Keratinocyte (primary cell): ENCODE measurements at places on chromosomes 6 and 20.

DNA sequence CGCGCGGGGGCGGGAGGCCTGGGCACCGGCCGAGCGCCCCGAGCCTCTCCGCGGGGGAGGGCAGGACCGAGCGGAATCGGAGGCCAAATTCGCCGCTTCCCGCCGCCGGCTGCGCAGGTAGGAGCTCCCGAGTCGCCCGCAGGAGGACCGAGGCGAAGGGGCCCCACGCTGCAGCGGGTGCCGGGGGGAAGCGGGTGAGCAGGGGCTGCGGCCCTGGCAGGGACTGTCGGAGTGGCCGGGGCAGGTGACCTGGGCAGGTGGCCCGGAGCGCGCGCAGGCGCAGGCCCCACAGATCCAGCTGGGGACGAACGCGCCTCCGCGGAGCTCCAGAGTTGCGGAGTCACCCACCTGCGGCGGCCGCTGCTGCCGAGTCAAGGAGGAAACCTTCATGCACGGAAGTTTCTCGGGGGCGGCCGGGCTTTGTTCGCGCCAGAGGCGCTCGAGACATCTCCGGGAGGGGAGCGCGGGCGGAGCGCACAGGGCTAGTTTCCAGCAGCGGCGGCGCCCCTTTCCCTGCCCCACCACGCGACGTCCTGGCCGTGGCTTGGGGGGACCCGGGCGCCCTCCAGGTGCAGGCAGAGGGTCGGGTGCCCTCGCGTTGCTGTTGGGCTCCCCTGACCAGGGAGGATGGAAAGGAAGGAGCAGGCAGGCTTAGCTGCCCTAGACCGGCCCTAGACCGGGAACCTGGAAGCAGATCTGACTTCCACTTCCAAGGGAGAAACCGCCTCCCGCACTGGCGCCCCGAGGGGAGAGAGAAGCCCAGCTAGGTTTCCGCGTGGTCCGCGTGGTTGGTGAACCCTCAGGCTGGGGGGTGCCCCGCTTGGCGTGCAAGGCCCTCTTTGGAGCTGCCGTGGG is 590 bp downstream of the SLCO4A1 start:
- peaks cover 6% of the 10 kb centered on the region for H3K4me1 ChIP-seq
- no peaks in the 10 kb centered on the region for H3K36me3 ChIP-seq

DNA sequence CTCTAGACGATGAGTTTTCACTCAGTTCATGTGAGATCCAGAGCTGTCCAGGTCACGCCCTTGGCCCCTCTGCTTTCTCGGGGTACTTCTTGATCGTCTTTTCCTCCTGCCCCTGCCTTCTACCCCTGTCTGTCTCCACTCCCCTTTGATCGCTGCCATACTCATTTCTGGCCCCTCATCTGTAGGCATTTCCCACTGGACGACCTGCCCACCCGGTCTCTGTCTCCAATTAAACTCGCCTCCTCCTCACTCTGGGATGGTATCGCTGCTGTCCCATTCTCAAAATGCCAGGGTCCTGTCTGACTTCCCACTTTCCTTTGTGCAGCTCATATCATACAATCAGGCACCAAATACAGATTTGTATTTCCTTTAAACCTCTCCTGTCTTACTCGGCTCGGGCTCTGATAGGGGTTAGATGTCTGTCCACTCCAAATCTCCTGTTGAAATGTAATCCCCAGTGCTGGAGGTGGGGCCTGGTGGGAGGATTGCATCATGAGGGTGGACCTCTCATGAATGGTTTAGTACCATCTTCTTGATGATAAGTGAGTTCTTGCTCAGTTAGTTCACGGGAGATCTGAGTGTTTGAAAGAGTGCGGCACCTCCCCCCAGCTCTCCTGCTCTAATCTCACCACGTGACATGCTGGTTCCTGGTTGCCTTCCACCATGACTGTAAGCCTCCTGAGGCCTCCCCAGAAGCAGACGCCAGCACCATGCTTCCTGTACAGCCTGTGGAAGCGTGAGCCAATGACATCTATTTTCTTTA is 3.5 kb upstream of the SYNJ2 start:
- no peak overlapping the region for H3K27ac ChIP-seq
- H3K4me1 ChIP-seq, result peaks cover 10% of the 10 kb centered on the region
- H3K4me3 ChIP-seq, result no peak overlapping the region
- no peaks in the 10 kb centered on the region for H3K27me3 ChIP-seq
- no peak for DNase-seq

- no peak for DNase-seq
- H3K27me3 ChIP-seq, result no peaks in the 10 kb centered on the region
- no peak overlapping the region for H3K4me3 ChIP-seq
Observed at GRCh38 chr6:50966986-50967385, 148.3 kb downstream of the TFAP2B start.

DNA sequence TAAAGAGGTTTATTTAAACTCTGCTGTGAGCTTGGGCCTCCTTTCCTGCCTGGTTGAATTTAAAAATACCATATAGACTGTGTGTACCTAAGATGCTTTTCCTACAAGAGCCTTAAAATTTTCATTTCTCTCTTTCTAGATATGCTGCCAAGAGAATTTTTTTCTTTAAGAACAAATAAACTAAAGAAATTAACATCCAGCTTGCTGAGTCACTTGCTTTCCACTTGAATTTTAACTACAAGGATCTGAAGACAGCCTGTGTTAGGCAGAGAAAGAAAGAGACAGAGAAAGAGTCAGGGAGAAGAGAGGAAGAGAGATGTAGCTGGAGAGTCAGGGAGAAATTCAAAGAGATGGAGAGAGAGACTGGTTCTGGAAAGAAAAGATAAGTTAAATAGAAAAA is 18.3 kb upstream of the SNAP25 start:
- no peaks in the 10 kb centered on the region for H3K27me3 ChIP-seq
- no peak overlapping the region for H3K27ac ChIP-seq
- DNase-seq, result no peak
- H3K4me1 ChIP-seq, result no peaks in the 10 kb centered on the region
- H3K36me3 ChIP-seq, result no peaks in the 10 kb centered on the region
- H3K4me3 ChIP-seq, result no peak overlapping the region

DNA sequence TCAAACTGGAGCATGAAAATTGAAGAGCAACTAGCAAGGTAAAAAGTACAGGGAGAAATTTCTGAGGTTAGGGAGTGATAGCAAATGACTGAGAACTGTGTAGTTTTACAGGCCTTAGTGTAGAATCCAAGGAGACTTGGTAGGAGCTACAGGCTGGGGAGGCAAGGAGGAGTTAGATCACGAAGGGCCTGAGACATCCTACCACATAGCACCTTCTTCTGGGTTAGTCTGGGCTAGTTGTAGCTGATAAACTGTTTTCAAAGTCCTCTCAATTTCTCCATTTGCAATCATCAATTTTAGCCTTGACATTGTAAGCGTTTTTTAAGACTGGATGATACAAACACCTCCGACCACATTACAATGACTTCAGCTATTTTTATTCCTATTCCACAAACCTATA is 209.7 kb downstream of the TMEM200A start:
- H3K27ac ChIP-seq, result no peak overlapping the region
- H3K27me3 ChIP-seq, result no peaks in the 10 kb centered on the region
- DNase-seq, result no peak
- no peaks in the 10 kb centered on the region for H3K4me1 ChIP-seq
- no peaks in the 10 kb centered on the region for H3K36me3 ChIP-seq

- peak within 1 kb of the TSS; percentile 85 for H3K4me3 ChIP-seq
- peaks cover 9% of the 10 kb centered on the region for H3K4me1 ChIP-seq
- H3K36me3 ChIP-seq, result peaks cover 4% of the 10 kb centered on the region
- no peak for DNase-seq
Observed at GRCh38 chr6:26087284-26088115, at the start of gene HFE. HFE (plus strand) TSS chr6:26087429; CDS start chr6:26087441, 12 bp downstream.
